ENCODE measurements at places on chromosomes 3 and 15.

DNA sequence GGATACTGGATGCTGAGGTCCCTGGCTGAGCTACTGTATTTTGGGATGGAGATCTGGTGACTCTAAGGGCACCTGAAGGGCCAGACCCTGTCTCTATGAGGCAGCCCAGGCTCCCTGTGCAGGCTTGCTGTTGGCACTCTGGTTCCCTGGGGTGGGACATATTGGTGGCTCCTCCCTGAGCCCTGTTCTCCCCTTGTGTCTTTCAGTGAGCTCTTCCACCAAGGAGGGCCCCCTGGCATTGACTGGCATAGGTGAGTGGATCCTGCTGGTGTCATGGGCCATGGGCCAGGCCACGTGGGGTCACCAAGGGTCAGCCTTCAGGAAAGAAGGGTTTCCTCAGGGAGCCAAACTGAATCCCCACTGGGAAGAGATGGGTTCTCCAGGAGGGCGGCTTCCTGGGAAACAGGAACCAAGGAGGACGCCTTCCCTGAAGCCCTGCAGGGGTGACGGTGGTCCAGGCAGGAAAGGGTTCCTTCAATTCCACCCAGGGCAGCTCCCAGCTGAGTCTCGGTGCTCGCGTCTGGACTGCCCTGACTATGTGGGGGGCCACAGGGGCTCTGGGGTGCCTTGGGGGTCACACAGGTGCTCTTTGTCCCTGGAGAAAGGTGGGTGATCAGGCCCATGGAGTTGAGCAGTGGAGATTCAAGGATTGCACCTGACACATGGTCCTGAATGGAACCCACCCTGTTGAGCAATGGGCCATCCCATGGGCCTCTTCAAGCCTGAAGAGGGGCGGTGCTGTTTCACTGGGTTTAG, 220.4 kb downstream of the SNRPN start:
- no peak for DNase-seq

DNA sequence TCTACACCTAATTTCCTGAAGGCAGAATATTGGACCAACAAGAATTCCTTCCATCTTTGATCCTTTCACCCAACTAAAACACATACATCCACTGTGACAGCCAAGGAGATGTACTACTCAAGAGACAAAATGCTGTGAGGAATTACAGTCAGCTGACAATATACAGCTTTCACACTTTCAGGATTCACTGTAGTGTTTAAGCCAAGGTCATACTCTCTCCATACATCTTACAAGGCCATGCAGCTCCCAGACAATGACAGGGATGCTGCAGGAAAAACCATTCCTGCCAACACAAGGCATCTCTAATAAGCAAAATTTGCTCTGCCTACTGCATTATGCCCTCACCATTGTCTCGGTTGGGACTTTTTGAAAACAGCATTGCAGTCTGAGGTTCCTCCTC, 170.7 kb downstream of the TBC1D5 start:
- DNase-seq, result no peak

- DNase-seq, result peak; percentile 38
These were observed 10.5 kb upstream of the SH3GL3 start for GRCh38 chr15:83436513-83437158.

DNA sequence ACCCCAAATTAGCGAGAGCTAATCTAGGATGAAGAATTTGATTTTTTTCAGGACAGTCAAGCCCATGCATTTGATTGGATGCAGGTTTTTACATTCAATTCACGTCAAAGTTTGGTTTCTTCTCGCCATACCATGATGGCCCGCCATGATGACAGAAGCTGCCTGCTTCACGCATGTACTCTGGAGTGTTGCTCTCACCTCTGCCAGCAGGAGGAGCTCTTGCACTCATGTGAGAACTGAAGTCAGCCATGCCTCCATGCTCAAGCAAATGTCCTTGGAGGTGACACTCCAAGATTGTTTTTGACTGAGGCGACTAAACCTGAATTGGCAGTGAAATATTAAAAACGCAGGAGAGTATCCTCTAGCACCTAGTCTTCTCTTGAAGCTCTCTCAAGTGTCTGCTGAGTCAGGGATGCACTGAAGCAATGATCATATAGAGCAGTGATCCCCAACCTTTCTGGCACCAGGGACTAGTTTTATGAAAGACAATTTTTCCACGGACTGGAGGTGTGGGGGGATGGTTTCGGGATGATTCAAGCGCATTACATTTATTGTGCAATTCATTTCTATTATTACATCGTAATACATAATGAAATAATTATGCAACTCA, 120.9 kb downstream of the SAMMSON start:
- peak; percentile 27 for DNase-seq

GRCh38 chr3:123373474-123373987, 75.4 kb downstream of the ADCY5 start:
- DNase-seq, result no peak

GRCh38 chr3:171514466-171514865, 54.3 kb upstream of the TNIK start:
- no peak for DNase-seq

DNA sequence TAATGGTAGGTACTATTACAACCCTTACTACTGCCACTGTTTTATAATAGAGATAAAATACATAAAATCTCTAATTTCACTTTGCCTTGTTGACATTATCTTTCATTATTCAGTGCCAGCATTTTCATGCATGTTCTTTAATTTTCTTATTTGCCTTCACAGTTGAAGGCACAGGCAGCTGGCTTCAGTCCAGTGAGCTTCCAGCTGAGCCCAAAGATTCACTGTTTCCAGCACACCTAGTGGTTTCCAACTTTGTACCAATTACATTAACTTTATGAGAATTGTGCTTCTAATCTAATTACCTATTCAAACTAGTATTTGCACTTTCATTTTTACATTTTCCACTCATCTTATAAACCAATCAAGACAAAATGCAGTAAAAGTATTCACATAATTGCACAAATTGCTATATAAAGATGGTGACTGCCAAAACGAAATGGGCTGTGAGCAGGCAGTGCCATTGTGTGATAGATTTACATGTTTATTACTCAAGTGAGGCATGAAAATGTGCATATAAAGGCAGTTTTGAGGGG, 228.3 kb downstream of the MFSD1 start:
- DNase-seq, result no peak

DNA sequence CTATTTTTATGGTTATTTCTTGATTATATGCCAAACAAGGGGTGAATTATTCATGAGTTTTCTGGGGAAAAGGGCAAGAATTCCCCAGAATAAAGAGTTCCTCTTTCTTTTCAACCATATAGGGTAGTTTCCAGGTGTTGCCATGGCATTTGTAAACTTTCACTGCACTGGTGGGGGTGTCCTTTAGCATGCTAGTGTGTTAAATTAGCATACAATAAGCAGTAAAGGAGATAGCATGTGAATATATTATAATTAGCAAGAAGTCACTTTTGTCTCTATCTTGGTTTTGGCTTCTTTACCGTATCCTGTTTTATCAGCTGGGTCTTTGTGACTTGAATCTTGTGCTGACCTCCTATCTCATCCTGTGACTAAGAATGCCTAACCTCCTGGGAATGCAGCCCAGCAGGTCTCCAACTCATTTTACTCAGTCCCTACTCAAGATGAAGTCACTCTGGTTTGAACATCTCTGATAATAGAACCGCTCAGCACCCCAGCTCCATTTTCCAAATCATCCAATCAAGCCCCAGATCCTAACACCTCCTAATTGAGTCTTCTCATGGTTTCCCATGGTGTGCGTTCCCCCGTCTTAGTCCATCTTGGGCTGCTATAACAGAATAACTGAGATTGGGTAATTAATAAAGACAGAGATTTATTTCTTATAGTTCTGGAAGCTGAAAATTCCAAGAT, 3.4 kb upstream of the SELENOT start:
- peak; percentile 83 for DNase-seq

DNA sequence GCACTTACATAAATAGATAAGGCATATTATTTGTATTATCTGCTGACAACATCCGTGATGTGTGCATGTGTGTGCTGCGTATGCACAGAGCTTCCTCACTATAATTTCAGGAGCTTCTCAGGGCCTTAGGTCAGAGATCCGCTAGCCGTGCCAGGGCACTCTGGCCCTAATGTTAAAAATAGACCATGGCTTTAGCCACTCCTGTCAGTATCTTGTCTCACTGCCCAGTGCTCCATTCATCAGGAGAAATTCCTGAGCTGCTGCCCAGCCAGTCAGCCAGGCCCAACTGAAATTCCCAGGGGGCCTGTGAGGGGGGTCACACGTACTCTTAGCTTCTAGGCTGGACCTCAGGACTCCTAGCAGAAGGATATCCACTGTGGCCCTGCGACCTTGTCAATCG, 70.0 kb upstream of the ABHD2 start:
- DNase-seq, result no peak

DNA sequence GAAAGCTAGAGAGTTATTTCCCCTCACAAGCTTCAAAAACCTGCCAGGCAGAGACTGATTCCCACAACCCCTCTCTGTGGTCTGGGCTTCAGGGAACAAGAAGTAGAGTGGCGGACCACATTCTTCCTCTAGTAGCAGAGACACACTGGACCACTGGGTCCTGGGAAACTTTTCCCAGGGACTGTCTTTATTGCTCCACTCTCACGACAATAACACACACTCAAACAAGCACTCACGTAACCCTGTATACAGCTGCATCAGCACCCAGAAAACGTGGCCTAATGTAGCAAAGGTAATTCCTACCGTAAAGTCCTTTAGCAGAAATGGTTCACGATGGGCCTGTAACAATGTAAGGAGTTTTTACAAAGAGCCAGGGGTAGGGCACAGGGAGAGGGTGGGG, 27.6 kb downstream of the CPOX start:
- no peak for DNase-seq

DNA sequence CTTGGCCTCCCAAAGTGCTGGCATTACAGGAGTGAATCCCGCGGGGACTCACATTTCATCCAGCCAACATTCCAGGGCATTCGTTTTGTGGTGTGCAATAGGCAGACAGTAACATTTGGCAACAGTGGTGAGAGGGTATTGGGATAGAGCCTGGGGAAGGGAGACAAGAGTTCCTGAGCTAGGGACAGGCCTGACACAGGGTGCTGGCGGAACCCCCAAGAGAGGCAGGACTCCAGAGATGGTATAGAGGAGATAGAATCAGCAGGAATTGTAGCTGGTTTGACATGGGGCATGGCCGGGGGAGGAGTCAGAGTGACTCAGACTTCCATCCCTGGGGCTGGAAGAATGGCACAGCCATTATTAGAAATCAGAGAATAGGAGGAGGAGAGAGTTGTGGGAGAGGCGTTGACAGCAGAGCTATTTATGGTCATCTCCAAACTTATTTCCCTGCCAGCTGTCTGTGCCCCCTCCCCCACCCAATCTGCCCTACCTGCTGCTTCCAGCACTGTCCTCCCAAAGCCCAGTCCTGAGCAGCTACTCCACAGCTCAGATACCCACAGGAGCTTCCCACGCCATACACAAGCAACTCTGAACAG, 4.4 kb upstream of the IDH2 start:
- peak; percentile 48 for DNase-seq

Measured in RCC 7860 (cell line).